ENCODE measurements at places on chromosomes 13 and 19.

DNA sequence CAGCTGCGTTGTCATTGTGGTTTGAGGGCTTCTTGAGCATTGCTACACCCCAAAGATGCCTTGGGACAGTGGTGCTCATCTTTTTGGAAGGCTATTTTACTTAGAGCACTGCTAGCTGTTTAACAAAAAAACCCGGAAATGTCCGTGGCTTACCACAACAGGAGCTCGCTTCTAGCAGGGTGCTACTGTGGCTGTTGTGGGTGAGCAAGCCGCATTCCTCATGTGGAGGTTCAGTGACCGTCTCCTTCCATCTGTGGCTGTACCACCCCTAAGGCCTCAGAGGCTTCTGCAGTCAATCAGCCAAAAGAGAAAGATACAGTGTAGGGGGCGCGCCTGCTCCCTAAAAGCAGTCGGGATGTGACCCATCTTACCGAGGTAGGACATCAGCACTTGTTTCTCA lies 1004.2 kb downstream of the UQCRFS1 start:
- DNase-seq = no peak

DNA sequence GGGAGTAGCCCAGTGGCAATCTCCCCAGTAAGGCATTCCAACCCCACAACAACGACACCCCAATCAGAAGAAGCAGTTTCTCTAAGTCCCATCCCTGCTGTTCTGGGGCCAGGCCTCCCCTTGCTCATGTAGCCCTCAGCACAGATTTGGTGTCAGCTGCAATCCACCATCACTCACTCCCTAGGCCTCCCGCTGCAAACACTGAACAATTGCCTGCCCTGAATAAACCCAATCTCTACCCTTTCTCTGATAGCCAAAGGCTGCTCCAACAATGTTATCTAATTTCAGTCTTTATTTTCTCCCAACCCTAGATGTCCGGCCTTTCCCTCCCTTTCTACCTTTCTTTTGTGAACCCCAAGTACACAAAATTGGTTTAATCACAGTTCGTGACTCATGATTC lies 5.6 kb upstream of the SOX21 start:
- DNase-seq = no peak

GRCh38 chr13:51942189-51942588 lies 69.1 kb downstream of the ATP7B start:
- no peak for DNase-seq

DNA sequence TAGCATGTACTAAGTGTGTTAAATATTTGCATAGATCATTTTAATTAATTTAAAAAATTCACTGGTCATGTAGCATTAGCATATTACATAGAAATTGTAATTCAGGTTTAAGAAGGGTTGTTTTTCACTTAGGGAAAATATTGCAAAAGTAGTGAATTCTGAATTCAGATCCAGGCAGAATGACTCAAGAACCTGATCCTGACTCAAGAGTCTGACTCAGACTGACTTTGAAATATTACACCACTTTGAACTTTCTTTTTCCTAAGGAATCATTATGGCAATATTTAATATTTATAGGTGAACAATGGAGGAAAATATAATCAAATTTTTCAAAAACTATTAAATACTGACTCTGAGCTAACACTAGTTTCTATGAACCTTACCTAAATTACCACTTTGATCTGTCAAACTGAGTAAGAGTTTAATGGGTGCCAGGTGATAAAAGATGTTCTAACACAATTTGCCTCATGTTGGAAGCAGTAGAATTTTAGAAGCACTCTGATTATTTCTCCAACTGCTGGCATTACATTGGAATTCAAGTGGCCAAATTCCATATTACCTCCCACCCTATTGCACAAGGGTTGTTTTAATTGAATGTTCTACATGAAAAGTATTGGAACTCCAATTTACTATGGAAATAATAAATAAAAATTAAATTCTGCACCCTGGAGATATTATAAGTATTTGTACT lies 261.6 kb downstream of the SLITRK1 start:
- no peak for DNase-seq

- peak; percentile 63 for DNase-seq
Observed at GRCh38 chr13:107867701-107868661, 347.4 kb downstream of the LIG4 start.

- DNase-seq = no peak
Observed at GRCh38 chr19:18452386-18452785, 14.5 kb upstream of the ISYNA1 start.

DNA sequence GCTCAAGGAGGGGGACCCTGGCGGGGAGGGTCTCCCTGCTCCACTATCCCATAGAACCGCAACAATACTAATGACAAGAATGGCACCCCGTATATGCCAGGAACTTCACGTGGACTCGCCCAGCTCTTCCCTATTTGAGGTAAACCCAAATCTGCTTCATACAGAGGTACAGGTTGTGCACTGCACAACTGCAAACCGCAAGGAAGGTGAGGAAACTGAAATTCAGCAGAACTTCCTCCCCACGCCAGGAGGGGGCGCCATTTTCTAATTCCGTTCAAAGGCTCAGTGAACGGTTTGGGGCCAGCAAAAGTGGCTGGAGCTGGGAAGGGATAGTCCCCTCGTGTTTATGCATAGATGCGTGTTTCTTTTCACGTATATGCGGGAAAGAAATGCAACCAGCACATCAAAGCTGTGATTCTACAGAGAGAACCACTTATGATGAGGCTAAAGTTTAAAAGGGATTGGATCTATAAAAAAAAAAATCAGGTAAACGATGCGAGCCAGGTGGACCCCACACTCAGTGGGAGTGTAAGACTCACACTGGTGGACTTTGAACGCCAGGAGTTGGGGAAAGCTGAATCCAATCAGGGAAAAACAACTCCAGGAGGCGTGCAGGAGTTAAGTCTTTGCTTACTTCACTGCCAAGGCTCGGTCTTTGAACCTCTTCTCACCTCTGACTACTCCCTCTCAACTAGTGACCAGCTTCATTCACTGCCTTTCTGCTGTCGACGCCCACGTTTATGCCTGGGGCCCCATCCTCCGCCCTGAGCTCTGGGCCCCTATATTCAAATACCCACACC lies 20.3 kb downstream of the C19orf81 start:
- DNase-seq = no peak

GRCh38 chr13:38365661-38366060 lies 16.0 kb downstream of the UFM1 start:
- no peak for DNase-seq

- DNase-seq = no peak
Observed at GRCh38 chr13:24116131-24116530, 44.4 kb upstream of the SPATA13 start.

- no peak for DNase-seq
Observed at GRCh38 chr13:22665506-22665905, 515.3 kb upstream of the SGCG start.

GRCh38 chr19:13212759-13213330 lies 62.6 kb downstream of the IER2 start:
- peak; percentile 84 for DNase-seq

DNA sequence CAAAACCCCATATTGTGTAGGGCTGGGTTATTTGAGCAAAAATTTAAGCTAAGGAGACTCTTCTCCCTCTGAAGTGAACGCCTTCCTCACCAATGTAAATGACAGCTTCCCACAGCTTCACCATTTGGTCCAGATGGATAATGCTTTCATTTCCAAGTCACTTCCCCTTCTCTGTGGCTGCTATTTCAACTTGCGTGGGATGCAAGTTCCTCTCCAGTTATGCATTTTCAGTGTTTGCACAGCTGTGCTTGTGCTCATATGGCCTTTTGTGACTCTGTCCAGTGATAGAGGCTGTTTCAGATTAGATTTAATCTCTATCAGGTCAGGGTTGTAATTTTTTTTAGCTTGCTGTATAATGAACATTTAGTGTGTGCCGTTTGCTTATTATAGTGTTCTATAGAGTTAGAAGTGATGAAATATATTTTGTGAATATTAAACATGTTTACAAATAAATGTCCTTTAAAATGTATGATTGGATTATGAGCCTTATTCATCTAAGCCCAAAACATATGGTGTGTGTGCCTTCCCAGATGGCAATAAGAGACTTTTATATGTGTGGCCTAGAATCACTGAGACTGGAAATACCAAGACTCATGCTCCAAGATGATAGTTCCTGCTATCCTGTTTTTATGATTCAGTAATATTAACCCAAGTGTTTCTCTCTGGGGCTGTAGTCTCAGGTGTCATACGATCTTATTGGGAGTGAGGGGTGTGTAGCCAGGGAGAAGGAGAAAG lies 86.6 kb downstream of the TNFRSF19 start:
- no peak for DNase-seq

DNA sequence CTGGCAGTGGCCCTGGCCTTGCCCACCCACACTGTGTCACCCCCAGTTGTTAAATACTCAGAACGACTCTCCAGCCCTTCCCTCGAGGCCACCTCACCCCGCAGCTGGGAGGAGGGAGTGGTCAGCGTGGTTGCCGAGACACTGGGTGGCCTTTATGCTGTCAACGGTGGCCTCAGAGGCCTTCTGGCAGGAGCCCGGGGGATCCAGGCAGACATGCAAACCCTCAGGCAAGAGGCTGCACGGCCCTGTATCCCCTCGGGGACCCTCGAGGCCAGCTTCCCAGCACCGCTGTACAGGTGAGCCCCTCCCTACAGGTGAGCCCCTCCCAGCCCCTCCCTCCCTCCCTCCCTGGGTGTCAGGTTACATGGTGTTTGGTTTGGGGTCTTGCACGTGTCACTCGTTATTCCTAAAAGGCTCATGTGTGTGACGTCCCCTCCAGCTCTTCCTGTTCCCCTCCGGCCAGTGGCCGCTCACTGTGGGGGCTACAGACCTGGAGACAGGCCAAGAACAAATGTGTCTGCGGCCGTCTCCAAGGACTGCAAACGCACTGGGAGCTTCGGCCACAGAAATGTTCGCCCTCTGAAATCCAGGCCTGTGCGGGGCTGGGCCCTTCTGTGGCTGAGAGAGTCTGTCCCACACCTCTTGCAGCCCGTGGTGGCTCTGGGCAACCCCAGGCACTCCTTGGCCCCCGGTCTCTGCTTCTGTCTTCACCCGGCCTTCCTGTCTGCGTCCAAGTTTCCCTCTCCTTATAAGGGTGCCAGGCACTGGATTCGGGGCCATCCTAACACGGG lies at the start of gene TEKTIP1:
TEKTIP1 (plus strand) TSS at position 210 of the 791 bp plus-strand sequence; CDS start at position 214, 4 bp downstream.
- DNase-seq = peak; percentile 34

DNA sequence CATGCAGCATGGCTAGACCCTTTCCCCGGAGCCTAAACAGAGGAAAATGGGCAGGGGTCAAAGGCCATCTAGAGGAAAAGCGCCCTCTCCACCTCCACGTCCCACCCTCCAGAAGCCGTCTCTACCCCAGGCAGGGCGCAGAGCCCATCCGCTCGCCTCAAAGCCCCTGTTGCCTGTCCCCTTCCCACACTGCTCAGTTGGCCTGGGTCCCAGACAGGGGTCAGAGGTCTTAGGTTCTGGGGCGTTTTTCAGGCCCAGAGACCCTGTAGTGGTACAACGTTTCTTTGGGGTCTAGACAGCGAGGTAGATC lies 285 bp downstream of the TMEM143 start:
- DNase-seq = no peak

DNA sequence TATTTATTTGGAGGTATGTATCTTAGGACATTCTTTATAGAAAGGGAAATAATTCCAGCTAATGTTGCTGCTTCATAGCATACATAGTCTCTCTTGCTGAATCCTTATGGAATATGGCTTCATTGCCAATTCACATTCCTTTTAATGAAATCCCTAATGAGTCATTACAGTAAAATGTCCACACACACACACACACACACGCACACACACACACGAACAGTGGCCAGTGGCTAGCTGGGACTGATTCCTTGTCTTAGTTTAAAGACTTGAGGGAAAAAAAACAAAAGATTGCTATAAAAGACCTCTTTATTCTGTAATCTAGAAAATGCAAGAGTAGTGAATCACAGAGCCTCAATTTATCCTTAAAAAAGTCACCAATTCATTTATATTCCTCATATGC lies 301.6 kb downstream of the SLITRK6 start:
- DNase-seq = no peak

DNA sequence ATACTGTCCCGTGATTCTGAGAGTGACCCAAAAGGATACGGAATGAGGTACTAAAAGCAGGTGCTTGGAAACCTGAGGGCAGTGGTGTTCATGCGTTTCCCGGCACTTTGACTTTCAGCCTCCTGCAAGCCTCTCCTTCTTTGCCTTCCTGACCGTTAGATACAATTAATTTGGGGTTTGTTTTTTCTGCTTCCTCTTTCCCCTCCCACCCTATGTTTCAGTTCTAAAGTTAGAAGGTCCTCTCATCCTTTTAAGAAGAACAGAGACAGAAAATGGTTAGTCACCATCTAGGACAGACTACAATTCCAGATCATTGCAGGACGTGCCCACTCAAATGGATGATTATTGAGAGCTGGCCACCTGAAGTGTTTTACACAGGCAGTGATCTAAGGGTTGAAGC lies 1.8 kb upstream of the LILRB4 start:
- DNase-seq = no peak

DNA sequence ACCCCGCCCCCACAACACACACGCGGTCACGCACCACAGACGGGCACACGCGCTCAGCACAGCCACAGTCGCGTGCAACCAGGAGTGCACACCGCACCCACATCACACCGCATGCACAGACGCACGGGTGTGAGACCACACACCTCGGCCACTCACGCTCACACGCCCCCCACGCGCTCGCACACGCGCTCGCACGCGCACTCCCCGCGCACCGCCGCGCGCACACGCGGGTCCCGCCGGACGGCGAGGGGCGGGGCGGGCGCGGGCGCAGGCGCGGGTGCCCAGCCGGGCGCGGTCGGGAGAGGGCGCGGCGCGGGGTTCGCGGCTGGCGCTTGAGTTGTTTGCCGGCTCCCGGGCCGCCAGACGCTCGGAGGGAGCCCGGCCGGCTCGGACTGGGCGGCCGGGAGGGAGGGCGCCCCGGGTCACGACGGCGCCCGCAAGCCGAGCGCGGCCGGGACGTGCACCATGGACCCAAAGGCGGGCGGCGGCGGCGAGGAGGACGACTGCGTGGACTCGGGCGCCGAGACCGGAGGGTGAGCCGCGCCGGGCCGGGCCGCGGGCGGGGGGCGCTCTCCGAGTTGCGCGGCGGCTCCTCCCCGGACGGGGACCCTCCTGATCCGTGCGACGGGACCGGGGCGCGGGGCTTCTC lies at the start of gene FAM124A:
FAM124A (plus strand) TSS at position 362 of the 649 bp plus-strand sequence; CDS start at position 466, 104 bp downstream.
- DNase-seq = peak; percentile 61

DNA sequence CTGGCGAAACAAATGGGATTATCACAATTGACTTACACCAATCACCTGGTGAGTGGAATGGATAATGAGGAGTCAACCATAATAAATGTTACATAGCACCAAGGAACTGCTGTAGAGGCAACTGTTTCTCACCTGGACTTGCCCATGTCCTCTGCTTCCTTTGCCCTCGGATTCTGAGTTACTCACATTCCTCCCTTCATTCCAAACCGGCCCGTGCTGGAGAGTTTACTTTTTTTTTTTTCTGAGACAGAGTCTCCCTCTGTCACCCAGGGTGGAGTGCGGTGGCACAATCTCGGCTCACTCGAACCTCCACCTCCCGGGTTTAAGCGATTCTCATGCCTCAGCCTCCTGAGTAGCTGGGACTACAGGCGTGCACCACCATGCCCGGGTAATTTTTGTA lies 41.5 kb upstream of the TSC22D1 start:
- DNase-seq = no peak

DNA sequence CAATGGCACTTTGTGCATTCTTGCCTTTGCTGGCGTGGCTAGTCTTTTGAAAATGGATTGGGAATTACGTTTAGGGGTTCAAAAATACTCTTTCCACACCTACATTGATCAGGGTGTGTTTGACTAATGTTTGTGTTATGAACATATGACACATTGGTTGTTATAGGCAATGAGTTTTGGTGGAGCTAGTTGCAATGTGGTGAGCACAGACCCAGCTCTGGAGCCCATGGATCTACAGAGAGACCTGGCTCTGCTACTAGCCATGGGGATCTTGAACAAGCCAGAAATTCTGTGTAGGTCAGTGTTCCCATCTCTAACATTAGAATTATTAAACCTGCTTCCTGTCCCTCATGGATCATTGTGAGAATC lies 222.4 kb upstream of the UBL3 start:
- DNase-seq = no peak

Measured in WTC11 (cell line).